Activated CD4-positive, alpha-beta T cell treated with anti-CD3 and anti-CD28 coated beads, Interleukin-2, Interleukin-4, amounts not matched to agents 100 ng/mL and 50 ng/mL, durations not matched to agents 16 hours and 8 hours (primary cell): ENCODE measurements at places on chromosomes 7 and 10.

DNA sequence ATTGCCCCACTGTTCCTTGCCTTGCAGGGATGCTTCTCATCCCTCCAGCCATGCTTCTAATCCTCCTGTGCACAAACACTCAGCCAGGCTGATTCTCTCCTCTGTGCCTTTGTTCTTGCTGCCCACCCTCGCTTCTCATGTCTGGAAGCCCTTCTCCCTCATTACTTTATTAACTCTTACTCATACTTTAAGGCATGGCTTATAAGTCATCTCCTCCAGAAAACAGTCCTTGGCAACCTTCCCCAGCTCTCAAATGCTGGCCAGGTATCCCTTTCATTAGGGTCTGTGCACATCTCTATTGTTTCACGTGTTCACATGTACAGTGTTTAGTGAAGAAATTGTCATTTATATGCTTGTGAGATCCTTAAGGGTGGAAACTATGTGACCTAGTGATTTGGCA lies 62.9 kb downstream of the ITGB8 start:
- no peak for DNase-seq

- no peak for DNase-seq
Measured at GRCh38 chr10:29886299-29886698, 173.1 kb downstream of the JCAD start.

- DNase-seq: no peak
Measured at GRCh38 chr10:103618575-103619423, 125.3 kb downstream of the NEURL1 start.

DNA sequence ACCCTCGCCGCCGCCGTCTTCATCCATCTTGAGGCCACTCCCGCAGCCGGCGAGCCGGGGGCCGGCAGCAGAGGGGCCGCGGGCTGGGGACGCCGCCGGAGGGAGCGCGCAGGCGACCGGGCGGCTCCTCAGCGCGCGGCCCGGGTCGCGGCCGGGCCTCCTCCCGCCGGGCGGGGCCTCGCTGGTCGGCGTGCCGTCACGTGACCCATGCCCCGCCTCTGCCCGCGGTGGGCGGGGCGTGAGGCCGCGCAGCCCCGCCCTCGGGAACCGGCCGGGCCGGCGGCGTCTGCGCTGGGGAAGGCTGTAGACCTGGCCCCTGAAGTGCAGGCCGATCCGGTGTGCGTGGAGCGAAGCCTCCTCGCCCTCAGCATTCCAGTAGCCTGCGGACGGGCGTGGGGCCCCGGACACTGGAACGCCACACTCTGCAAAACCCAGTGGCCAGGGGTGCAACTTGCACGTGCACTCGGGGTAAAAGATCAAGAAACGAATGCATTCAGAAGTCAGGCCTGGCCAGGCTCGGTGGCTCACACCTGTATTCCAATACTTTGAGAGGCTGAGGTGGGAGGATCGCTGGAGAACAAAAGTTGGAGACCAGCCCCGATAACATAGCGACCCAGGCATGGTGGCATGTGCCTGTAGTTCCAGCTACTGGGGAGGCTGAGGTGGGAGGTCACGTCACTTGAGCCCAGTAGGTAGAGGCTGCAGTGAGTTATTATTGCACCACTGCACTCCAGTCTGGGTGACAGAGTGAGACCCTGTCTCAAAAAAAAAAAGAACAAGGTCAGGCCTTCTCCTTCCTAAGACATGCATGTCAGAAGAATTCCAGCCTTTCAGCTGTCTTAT lies at the start of gene CYTH3:
TSS of gene CYTH3 (minus strand) at position 144 of the 843 bp plus-strand sequence. CDS start at position 27, 117 bp downstream.
- DNase-seq: peak; percentile 77

GRCh38 chr7:68449816-68450215 lies 1148.5 kb upstream of the AUTS2 start:
- DNase-seq: no peak

DNA sequence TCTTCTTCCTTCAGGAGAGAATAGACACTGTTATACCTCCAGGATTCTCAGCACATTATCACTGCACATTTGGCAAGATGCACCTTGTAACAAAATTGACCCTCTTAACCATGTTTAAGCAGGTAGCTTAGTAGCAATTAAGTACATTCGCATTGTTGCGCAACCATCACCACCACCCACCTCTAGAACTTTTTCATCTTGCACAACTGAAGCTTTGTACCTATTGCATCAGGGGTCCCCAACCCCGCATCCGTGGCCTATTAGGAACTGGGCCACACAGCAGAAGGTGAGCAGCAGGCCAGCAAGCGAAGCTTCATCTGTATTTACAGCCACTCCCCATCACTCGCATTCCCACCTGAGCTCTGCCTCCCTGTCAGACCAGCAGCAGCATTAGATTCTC lies 29.9 kb upstream of the SMURF1 start:
- DNase-seq: no peak

DNA sequence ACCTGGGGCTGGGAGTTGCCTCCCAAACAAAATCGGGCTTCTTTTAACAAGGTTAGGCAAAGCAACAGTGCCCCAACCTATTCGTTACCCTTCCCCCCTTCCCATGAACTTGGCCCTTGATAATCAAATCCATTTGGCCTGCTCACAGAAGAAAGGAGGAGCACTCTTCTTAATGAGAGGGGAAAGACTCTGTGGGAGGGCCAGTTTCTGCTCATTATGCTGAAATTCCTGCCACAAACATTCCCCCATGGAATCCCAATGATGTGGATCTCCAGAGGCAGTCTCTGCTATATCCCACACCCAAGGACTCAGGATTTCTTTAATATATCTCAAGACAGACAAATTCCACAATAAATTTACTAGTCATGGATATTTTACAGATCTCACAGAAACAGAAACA lies 43.0 kb downstream of the LSM5 start:
- no peak for DNase-seq

DNA sequence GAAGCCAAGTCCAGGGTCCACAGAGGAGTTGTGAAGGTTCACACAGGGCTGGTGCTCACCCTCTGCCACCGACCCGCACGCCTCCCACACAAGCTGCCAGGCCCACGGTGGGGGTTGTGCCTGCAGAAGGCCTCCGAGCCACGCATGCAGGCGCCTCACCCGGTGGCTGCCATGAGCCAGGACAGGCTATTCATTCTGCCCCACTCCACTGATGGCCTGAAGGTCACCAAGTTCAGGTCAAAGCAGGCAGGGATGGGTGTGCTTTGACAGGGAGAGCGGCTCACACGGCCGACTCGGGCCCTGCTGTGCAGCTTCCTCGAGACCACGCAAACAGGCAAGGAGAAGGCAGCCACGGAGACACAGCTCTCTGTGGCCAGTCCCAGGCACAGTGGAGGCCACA lies 143.9 kb downstream of the MAD1L1 start:
- DNase-seq: no peak

GRCh38 chr10:42933448-42934340 lies 143.2 kb upstream of the RET start:
- no peak for DNase-seq

DNA sequence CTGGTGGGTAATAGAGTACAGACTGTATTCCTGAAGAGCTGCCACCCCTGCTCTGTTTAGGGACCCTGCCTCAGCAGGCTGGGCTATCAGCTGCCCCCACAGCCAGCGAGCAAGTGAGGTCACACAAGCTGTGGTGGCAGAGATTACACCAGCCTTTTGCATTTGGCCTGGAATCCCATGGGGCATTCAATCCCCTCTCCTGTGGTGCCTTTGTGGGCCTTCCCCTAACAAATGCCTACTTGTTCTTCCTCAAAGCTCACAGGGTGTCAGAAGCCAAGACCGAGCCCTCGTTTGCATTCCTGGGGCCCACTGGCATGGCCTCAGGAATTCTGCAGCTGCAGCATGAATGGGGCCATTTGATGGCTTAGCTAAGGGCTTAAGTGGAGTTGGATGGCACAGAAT lies 212.7 kb upstream of the PHYHIPL start:
- DNase-seq: no peak

GRCh38 chr7:123652406-123652805 lies 3.3 kb upstream of the LMOD2 start:
- no peak for DNase-seq

- peak; percentile 82 for DNase-seq
Measured at GRCh38 chr7:130838738-130839137, 104.7 kb upstream of the KLF14 start.
